ENCODE measurements at places on chromosomes 4 and X.

DNA sequence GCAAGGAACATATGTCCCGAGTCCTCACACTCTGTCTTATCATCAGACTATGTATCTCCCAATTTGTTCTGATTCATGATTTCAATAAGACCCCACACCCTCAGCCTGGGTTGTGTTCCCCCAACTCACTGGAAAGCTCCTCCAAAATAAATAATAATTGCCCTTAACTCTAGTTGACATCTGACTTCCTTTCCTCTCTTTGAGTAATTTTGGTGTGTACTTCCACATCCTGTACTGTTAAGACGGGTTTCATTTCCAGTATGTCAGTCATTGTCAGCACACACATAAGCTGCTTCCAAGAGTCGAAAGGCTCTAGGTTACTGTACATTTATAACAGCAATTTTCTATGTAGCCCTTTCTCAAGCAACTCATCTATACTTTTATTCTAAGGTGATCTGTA lies 52.2 kb upstream of the C1QTNF7 start:
- H3K4me1 ChIP-seq: no peaks in the 10 kb centered on the region
- no peak overlapping the region for H3K27ac ChIP-seq
- H3K36me3 ChIP-seq: no peaks in the 10 kb centered on the region

GRCh38 chr4:15373363-15373762 lies 54.5 kb upstream of the C1QTNF7 start:
- no peaks in the 10 kb centered on the region for H3K27me3 ChIP-seq
- DNase-seq: no peak
- H3K4me1 ChIP-seq: no peaks in the 10 kb centered on the region

DNA sequence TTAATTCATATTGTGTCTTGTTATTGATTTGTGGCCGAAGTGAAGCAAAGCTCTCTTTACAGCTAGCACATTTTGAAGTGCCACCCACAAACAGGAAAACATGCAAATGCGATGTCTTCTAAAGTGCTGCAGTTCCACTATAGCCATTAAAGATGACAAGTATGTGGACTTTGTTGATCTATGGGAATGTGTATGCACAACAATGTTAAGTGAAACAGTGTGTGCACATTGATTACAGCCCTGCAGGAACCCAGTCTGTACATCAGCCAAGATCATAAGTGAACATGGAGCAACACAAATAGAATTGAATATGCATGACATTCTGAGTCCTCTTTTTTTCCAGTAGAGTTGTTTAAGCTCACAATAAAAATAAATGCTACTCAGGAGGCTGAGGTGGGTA lies 43.0 kb downstream of the TFDP3 start:
- no peak overlapping the region for H3K4me3 ChIP-seq
- DNase-seq: no peak
- H3K27ac ChIP-seq: no peak overlapping the region
- no peaks in the 10 kb centered on the region for H3K27me3 ChIP-seq
- peaks cover 2% of the 10 kb centered on the region for H3K4me1 ChIP-seq
- no peaks in the 10 kb centered on the region for H3K36me3 ChIP-seq

- no peaks in the 10 kb centered on the region for H3K36me3 ChIP-seq
- no peak overlapping the region for H3K27ac ChIP-seq
- no peaks in the 10 kb centered on the region for H3K27me3 ChIP-seq
- no peak overlapping the region for H3K4me3 ChIP-seq
- no peak for DNase-seq
- no peaks in the 10 kb centered on the region for H3K4me1 ChIP-seq
Observed at GRCh38 chr4:87377816-87378215, 13.2 kb downstream of the HSD17B11 start.

DNA sequence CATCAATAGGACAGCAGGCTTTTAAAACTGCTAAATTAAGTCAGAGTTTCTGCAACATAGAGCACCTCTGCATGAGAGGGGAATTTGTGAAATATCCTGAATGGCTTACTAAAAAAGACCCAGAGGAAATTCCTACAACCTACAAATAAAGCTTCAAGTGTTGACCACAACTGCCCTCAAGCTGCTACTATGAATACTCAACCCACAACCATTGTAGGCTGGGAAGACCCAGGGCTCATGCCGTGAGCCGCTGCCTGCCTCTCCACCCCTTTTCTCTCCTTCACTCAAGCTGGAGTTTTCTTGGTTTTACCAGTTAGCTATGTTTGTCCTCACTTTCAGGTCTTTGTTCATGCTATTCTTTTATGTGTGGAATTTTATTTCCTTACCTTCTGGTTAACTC lies 151.6 kb downstream of the EMCN start:
- no peaks in the 10 kb centered on the region for H3K36me3 ChIP-seq
- no peak overlapping the region for H3K4me3 ChIP-seq
- no peak for DNase-seq
- no peak overlapping the region for H3K27ac ChIP-seq
- no peaks in the 10 kb centered on the region for H3K4me1 ChIP-seq

GRCh38 chr4:146088690-146089089 lies 86.8 kb upstream of the LSM6 start:
- H3K27me3 ChIP-seq: peaks cover under 1% of the 10 kb centered on the region
- no peak for DNase-seq
- H3K4me3 ChIP-seq: no peak overlapping the region
- H3K4me1 ChIP-seq: no peaks in the 10 kb centered on the region
- H3K27ac ChIP-seq: no peak overlapping the region
- no peaks in the 10 kb centered on the region for H3K36me3 ChIP-seq

DNA sequence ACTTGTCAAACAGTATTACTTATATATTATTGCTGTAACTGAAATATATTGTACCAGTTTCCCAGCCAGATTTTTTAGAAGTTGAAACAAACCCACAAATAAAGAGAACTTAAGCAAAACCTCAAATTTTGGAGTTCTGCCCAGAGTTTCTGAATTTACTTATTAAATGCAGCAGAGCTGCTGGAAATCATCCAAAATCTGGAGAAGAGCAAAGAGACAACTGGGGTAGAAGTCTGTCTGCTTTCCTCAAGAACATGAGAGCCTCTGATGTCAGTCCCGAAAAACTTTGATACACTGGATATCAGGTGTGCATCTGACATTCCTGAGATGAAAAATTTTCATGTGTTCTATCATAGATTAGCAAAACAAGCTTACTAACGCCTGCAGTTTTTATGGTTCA lies 325.9 kb downstream of the NR3C2 start:
- H3K27me3 ChIP-seq: no peaks in the 10 kb centered on the region
- H3K27ac ChIP-seq: no peak overlapping the region
- no peaks in the 10 kb centered on the region for H3K4me1 ChIP-seq
- no peak for DNase-seq
- no peaks in the 10 kb centered on the region for H3K36me3 ChIP-seq

- H3K36me3 ChIP-seq: no peaks in the 10 kb centered on the region
- no peaks in the 10 kb centered on the region for H3K4me1 ChIP-seq
- H3K27ac ChIP-seq: no peak overlapping the region
- H3K27me3 ChIP-seq: no peaks in the 10 kb centered on the region
- DNase-seq: no peak
Observed at GRCh38 chr4:168154546-168155277, 62.4 kb downstream of the ANXA10 start.

DNA sequence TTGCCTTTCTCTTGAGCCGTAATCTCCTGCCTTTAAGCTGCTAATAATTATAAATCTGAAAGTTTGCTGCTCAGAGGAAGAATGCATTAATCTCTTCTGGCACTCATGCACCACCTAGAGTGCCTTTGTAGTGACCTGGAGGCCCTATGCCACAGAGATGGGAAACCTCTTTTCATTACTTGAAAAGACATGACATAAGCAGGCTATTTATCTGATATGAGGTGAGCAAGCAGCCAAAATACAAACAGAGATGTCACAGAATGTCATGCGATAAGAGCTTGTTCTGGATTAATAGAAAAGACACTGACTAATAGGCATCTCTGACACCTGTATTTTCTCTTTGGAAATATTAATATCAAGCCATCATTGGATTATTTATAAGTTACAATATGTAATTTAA lies 42.3 kb downstream of the GABRB1 start:
- H3K27me3 ChIP-seq: no peaks in the 10 kb centered on the region
- H3K4me1 ChIP-seq: peaks cover 12% of the 10 kb centered on the region
- H3K4me3 ChIP-seq: no peak overlapping the region
- DNase-seq: no peak
- H3K27ac ChIP-seq: no peak overlapping the region
- no peaks in the 10 kb centered on the region for H3K36me3 ChIP-seq

GRCh38 chrX:21715337-21715736 lies 42.6 kb downstream of the SMPX start:
- H3K4me1 ChIP-seq: no peaks in the 10 kb centered on the region
- no peaks in the 10 kb centered on the region for H3K27me3 ChIP-seq
- no peak overlapping the region for H3K4me3 ChIP-seq
- no peak for DNase-seq
- H3K36me3 ChIP-seq: no peaks in the 10 kb centered on the region

DNA sequence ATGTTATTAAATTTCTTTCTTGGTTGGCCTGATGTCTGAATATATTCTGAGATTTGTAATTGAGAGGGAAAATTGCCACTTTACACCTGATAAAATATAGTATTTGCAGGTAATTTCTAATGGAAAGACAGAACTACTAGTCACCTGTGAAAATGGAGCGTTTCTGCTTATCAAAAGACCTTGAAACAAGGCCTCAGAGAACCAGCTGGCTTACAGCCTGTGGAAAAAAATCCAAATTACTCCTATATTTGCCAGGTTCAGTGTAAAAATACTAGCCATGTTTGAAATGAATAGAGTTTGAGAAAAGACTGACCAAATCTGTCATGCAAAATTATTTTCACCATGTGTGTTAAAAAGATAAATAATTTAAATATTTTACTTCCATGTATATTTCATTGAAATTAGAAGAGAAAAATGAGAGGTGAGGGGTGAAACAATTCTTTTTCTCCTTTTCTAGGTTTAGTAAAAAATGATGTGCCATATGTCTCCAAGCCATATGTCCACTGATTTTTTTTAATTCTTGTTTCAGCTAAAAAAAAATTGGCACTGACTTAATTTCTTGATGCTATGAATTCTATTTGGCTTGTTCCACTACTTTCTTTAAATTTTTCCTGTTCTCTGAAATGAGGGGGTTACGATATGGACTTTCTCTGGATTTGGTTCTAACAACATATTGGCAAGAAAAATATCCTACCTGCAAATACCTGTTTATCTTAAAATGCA lies 464.9 kb downstream of the GRXCR1 start:
- no peak overlapping the region for H3K27ac ChIP-seq
- H3K4me3 ChIP-seq: no peak overlapping the region
- DNase-seq: no peak
- H3K27me3 ChIP-seq: peaks cover 2% of the 10 kb centered on the region

DNA sequence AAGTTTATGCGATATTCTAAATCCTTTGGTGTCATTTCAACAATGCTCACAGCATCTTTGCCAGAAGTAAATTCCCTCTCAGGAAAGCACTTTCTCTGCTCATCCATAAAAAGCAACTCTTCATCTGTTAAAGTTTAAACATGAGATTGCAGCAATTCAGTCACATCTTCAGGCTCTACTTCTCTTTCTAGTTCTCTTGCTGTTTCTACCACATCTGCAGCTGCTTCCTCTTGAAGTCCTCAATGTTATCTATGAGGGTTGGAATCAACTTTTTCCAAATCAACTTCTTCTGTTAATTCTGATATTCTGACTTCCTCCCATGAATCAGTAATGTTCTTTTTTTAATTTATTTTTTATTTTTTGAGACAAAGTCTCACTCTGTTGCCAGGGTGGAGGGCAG lies 100.9 kb downstream of the LCORL start:
- H3K27ac ChIP-seq: no peak overlapping the region
- H3K36me3 ChIP-seq: peaks cover 4% of the 10 kb centered on the region
- H3K27me3 ChIP-seq: no peaks in the 10 kb centered on the region
- DNase-seq: no peak
- H3K4me1 ChIP-seq: no peaks in the 10 kb centered on the region

DNA sequence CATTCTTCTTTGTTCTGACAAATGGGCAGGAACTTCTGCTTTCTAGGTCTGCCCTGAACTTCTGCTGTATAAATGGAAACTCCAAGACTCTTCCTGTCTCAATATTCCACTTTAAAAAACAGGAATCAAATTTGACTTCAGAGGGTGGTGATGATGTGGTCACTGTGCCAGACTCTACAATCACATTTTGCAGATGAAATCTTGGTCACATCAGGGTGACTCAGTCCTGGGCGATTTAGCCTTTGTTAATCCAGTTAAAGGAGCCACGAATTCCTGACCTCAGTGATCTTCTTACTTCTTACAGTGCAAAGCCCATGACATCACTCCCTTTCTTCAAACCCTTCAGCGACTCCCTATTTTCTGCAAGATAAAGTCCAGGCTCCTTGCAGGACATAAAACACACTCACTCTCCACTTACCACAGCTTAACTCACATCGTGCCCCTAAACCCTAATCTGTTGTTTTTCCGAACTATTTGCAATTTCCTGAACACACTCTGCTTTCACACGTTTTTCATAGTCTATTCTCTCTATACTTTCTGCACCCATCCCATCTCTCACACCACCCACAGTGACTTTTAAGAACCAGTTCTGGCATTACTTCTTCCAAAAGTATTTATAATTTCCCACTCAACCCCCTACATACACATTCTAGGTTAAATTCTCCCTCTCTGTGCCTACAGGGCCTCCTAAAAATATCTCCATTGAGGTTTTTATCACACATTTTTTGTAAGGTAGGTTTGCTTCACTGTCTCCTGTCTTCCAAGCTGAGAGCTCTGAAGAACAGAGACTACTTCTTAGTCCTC lies 11.1 kb downstream of the GASK1B start:
- H3K27ac ChIP-seq: no peak overlapping the region
- no peaks in the 10 kb centered on the region for H3K36me3 ChIP-seq
- no peaks in the 10 kb centered on the region for H3K4me1 ChIP-seq
- no peak for DNase-seq
- H3K27me3 ChIP-seq: peaks cover 2% of the 10 kb centered on the region

- DNase-seq: no peak
- H3K27ac ChIP-seq: no peak overlapping the region
- no peak overlapping the region for H3K4me3 ChIP-seq
- H3K4me1 ChIP-seq: no peaks in the 10 kb centered on the region
Observed at GRCh38 chrX:68570598-68570997, 71.7 kb downstream of the YIPF6 start.

DNA sequence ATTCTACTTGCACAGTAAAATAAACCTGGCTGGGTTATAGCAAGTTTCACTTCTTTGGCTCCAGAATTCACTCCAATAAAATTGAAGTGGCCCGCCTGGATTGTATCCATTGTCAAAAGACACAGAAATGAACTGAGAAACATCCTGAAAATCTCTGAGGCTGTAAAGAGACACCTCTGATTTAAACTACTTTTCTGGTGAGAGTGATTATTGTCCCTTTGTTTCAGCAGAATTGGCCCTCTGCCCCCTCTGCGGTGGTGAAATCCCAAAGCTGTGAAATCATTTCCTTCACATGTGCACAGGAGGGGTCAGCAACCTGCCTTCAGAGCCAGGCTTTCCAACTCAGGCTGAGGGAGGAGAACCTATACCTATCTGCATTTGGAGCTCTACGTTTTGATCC lies 23.0 kb downstream of the GAB3 start:
- no peaks in the 10 kb centered on the region for H3K27me3 ChIP-seq
- no peaks in the 10 kb centered on the region for H3K36me3 ChIP-seq
- H3K4me1 ChIP-seq: no peaks in the 10 kb centered on the region
- no peak overlapping the region for H3K27ac ChIP-seq

DNA sequence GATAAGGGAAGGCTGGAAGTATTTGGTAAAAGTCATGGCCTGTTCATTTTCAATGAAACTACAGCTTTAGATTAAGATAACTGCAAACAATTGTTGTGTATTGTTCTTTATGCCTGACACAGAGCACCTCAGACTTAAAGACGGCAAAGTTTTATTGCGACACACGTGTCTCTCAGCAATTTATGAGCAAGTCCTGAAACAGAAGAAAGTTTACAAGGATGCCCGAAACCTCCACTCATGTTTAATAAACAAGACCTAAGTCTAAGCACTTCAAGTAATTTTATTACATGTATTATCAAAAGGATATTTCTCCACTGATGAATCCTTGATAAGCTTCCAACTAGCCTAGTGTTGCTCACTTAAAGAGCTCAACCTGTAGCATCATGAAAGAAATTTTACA lies 51.0 kb downstream of the DHX15 start:
- H3K27me3 ChIP-seq: no peaks in the 10 kb centered on the region
- no peak overlapping the region for H3K27ac ChIP-seq
- no peaks in the 10 kb centered on the region for H3K36me3 ChIP-seq
- no peaks in the 10 kb centered on the region for H3K4me1 ChIP-seq

Data from glutamatergic neuron (in vitro differentiated cells).